ENCODE measurements at places on chromosomes 7 and 10.

GRCh38 chr7:142784716-142785115 is 13.9 kb downstream of the PRSS2 start:
- no peak for DNase-seq

DNA sequence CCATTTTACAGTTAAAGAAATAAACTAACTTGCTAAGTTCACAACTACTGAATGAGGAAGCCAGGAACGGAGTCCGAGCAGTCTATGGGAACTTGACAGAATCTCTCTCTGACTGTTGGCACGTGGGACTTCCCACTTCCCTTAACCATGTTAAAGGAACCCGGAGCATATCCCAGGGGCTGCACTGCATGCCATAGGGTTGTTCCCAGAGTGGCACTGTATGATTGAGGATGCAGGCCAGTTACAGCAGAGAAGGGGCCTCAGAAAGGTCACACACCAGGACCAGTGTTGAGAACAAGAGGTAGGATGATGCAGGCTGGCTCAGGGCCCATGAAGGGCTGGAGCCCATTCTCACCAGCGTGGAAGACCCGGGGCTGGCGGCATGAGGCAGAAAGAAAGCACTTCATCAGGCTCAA is 201.8 kb downstream of the NSUN6 start:
- no peak for DNase-seq

DNA sequence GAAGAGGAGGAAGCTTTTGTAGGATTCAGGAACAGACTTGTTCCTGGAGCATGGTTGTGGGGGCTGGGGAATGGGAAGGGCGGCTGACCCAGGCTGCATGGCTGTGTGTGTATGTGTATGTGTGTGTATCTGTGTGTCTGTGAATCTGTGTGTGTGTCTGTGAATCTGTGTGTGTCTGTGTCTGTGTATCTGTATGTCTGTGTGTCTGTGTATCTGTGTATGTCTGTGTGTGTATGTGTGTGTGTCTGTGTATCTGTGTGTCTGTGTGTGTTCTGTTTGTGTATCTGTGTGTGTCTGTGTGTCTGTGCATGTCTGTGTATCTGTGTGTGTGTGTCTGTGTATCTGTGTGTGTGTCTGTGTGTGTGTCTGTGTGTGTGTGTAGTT is 6.6 kb upstream of the STX1A start:
- DNase-seq, result no peak

DNA sequence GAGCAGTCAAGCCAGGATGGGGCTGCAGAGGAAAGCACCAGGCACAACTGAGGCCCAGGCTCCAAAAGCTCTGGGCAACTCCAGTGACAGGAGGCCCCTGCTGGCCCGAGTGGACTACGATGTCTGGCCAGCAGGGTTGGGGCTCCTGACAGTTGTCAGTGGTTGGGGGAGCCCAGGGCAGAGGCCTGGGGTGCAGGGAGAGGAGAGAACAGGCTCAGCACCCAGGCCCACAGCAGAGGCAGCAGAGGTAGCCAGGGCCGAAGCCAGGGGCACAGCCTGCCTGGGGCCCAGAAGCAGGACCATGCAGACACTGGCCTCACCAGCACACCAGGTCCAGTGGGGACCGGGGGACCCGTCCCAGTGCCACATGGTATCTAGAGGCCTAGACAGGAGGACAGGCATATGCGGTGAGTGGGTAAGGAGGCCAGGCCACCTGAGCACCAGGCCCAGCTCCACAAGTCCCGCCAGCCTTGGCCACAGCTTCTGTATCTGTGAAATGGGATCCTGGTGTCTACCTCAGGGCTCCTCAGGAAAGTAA is 46.0 kb upstream of the LRRC18 start:
- DNase-seq, result no peak

GRCh38 chr10:78042752-78043104 is 9.1 kb downstream of the RPS24 start:
- no peak for DNase-seq

All from lung (tissue), 17 donors.